ENCODE measurements at places on chromosomes 7 and 10.

DNA sequence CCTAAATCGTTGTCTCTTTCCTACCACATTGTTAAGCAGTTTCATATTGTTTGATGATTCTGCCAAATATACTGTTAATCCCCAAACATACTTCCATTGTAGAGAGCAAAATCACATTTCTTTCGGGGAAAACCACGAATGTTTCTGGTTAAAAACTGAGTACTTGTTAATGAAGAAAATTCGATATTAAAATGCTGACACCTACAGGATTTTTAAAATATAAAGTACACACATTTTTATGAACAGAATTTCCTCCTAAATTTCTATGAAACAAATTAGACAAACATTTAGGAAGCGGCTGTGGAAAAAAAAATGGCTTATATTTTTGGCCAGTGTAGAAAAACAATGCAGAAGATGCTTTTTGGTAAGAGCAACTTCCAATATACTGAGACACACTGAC lies 68.8 kb downstream of the IDE start:
- no peak for DNase-seq

GRCh38 chr10:126930883-126931503 lies 25.8 kb downstream of the DOCK1 start:
- peak; percentile 59 for DNase-seq

GRCh38 chr10:86651021-86651471 lies 3.3 kb upstream of the OPN4 start:
- no peak for DNase-seq

DNA sequence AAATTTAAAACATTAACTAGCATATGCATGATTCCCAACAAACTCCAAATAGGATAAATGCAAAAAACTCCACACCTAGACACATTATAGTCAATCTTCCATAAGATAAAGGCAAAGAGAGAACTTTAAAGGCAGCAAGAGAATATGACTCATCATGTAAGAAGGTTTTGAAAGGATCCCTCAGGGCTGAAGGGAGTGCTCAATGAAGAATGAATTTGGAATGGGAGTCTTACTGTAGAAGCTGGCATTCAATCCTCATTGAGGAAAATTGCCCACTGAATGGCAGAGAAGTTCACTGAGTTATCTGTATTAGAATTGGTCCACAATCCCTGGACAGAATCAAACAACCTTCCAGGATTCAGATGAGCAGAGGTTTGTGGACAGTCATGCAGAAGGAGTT lies 26.1 kb upstream of the ZNF365 start:
- no peak for DNase-seq

DNA sequence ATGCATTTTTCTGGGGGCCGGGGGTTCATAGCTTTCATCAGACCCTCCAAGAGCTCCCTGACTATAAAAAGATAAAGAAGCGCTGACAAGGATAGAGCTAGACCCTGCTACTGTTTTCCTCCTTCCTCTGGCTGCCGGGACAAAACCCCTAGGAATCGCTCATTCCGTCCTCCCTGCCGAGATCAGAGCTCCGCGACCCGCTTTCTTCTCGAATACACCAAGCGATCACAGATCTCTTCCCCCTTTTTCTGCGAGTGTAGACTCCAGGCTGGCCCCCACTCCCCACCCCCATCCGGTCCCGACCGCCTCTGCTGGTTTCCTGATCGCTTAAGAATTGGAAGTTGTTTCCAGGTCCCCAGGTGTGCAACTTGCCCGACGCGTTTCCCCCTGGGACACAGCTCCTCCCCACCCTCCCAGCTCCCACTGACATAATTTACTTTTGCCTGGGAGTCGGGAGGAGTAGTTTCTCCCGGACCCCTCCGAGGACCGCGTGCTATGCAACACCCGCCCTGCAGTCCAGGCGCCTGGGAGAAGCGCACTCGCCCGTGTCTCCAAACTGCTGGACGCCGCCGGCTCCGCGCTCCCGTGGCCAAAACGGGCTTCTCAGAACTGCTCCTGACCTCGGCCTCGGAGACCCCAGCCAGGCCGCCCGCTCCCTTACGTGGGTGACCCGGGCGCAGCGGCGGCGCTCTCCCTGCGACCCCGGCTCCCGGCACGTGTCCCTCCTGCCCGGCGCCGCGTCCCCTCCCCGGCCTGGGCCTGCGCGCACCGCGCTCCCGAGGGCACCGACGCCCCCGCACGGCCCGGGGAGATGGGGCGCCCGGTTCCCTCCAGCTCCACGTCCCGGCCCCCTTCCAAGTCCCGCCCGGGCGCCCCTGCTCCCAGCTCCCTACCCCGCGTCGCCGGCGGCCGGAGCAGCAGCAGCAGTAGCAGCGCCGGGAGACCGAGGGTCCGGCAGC lies 552 bp downstream of the IL15RA start:
- DNase-seq, result peak; percentile 29

- no peak for DNase-seq
These were observed 17.0 kb upstream of the TTYH3 start for GRCh38 chr7:2614631-2615330.

DNA sequence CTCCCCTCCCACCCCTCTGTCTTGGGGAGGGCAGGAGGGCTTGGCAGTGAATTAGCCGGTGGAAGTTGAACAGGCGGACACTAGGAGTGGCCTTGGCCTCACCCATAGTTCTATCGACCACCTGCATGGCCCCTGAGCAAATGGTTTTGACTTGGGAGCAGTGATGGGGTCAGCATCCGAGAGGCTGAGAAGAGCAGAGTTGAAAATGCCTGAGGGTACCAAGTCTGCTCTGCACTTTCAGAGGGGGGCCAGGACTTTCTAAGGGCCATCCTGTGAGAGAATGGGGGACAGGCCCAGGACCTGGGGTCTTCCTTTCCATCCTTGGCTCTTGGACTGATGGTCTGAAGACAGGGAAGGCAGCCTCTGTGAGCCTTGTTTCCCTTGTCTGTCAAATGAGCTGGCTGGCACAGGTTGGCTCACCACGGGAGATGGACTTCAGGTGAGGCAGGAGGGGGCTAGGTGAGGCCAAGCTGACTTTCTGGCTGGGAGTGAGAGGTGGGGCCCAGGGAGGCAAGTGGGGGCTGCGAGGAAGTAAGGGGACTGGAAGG lies 29.4 kb downstream of the CDH23 start:
- no peak for DNase-seq

- DNase-seq, result no peak
These were observed 165.5 kb downstream of the FAM107B start for GRCh38 chr10:14609178-14609577.

DNA sequence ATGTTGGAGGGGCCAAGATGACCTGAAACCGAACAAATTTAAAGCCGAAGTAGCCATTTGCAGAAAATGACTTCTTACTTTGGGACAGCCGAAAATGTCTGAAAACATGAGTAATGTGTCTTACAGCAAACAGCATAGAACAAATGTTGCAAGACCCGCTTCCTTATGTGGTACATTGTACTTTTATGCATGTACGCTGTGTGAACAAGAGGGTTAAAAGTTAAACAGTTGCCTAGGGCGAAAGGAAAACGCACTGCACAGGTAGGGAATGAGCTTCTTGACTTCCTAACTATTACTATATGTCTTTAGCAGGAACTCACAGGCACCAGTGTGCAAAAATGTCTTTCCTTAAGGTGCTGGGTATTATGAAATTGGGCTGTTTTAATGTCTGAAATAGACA lies 303.5 kb upstream of the MGMT start:
- no peak for DNase-seq

- DNase-seq, result peak; percentile 28
These were observed 217.8 kb upstream of the HPS1 start for GRCh38 chr10:98664329-98665042.
